ENCODE measurements at places on chromosomes 1 and 21.

DNA sequence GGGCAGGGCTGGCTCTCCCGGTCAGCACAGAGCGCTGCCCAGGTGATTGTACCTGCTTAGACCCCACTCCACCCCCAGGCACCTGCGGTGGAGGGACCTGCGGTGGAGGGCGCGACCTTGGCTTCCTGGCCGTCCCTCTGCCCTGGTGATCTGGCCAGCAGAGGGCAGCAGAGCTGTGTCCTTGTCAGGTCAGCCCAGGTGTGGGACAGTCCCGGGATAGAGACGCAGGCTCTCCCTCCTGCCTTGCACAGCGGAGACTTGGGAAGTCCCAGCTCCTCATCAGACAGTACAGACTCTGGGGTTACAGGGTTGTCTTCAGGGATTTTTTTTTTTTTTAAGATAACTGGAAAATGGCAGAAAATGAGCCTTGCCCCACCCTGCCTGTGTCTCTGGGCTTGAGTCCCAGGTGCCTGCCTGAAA, 10.0 kb downstream of the SLX9 start:
- DNase-seq: no peak

DNA sequence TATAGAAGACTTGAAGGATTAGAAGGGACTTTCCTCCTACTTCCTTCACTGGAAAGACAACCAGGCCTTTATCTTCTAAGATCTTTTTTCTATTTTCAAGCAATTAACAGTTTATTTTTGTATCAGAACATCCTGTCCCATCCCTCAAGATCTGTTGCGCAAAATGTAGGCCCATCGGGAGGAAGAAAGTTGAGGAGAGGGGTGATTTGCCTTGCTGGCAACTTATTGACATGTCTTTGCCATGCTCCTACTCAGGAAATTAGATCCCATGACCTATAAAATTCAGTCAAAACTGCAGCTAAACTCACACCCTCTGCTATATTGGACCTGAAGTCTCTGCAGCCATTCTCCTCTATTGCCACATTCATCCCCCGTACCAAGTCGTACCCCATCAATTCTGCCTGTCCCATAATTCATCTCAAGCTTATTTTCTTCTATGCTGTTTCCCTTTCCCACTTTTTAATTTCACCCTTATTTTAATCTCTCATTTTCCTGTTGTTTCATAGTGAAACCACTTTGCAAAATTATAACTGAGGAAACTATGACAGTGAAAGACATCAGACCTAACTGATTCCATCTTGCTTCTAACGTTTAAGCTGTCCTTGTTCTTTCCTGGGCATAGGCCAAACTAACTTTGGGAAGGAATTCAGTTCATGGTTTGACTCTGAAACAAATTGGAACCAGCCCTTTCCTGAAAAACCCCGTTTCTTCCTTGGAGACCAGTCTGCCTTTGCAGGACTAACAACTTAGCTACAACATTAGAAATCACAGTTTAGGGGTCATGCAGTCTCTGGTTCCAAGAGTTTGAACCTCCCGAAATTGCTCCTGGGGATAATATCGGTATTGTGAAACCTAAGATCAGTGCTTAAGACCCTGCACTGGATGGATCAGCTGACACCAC, 195.7 kb upstream of the PTBP2 start:
- DNase-seq: no peak

DNA sequence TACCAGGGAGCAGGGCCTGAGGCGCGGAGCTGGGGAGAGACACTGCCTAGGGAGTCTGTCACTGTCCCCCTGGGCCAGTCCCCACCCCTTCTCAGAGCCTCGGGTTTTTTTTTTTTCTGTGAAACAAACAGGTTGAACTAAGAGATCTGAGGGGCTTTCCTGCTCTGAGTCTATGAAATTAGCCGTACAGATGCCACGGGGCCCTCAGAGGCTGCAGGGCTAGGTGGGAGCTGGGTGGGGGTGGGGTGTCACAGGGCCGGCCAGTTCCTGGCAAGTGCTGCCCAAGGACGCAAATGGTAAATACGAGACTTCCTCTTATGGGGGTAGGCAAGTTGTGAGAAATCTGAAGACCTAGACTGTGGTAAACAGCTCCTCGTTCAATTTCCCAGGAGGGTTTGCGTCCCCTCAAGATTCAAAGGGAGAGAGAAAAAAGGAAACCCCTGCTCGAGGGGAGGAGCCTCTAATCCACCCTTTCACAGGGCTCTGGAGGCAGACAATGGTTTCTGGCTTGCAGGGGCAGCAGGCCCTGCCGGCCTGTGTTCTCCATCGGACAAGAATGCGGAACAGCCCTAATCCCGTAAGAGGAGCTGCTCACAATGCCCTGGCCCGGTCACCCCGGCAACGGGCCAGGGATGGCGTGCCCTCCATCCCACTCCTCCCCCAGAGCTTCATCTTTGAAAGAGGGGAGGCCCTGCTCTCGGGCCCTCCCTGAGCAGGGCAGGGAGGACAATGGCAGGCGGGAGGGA, 7.8 kb downstream of the NUAK2 start:
- peak; percentile 37 for DNase-seq

DNA sequence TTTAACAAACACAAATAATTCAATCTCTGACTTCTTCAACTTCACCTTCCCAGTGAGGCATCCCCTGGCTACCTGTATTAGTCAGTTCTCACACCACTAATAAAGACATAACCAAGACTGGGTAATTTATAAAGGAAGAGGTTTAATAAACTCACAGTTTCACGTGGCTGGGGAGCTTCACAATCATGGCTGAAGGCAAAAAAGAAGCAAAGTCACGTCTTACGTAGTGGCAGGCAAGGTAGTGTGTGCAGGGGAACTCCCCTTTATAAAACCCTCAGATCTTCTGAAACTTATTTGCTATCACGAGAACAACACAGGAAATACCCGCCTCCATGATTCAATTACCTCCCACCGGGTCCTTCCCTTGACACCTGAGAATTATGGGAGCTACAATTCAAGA, 478.5 kb downstream of the ADGRL2 start:
- DNase-seq: no peak

GRCh38 chr1:236035681-236036101, 29.2 kb downstream of the NID1 start:
- DNase-seq: no peak

GRCh38 chr1:221089273-221089672, 210.0 kb downstream of the HLX start:
- DNase-seq: no peak

DNA sequence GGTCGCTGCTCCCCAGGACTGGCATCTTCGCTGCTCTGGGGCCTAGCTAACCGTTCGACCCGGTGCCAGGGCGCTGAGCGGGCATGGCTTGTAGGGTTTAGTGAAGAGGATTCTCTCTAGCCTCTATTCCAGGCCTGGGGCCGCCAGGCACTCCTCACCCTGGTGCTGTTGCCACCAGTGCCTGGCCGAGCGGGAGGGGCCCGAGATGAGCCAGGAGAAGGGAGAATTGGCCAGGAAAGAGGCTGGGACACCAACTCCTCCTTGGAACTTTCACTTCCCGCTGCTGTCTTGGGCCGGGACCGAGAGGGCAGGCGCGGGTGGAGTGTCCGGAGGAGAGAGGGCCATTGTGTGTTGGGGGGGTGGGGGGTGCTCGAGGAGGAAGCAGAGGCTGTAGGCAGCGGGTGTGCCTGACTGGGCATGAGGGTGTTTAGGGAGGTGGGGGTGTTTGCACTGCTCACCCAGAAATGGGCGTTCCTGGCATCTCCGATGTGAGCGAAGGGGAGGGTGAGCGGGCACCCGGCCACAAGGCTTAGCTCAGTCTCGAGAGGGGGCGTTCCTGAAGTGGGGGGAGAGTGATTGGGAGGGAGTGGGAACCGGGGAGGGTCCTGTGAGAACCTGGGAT, 772 bp downstream of the ADAM15 start:
- no peak for DNase-seq

DNA sequence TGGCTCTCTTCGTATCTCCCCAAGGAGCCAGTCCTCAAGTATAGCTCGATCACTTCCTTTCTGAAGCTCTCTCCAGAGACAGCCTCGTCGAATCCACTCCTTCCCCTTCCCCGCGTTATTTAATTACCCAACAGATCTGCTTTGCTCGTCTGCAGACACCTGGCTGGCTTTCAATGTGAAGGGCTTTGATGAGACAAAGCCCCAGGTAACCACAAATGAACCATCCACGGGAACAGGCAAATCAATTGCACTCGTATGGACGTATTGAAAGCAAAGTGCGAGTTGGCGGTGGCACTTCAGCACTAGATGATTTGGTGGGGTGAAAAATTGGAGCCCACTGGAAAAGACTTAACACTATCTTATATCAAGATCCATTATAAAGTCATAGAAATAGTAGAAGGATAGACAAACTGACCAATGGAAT, 364 bp upstream of the BCAR3 start:
- peak; percentile 46 for DNase-seq

GRCh38 chr1:233744779-233745513, 131.0 kb downstream of the KCNK1 start:
- no peak for DNase-seq

GRCh38 chr1:111598544-111598943, 21.0 kb upstream of the RAP1A start:
- no peak for DNase-seq

DNA sequence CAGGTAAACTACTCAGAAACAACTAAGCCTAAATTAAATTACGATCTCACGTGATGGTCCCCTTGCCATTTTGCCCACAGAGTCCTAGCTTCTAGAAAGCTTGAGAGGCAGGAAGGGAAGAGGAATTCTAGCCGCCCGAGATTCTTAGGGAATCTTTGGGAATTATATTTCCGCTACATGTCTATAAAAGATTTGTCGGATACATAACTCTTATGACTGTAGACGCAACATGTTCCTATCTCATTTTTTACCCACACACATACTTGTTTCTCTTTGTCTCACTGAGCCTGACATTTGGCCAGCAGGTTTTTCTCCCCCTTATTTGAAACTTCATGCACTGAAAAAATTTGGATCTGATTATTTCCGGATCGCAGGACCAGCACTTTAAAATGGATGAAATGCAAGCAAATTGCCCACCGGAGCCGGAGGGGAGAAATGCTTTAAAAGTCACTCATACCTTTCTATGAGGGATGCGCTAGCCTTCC, 5.5 kb downstream of the GLIS1 start:
- no peak for DNase-seq

- peak; percentile 51 for DNase-seq
These were observed 32.0 kb downstream of the RSPH1 start for GRCh38 chr21:42463861-42464515.

- DNase-seq: no peak
These were observed 214.5 kb downstream of the SMYD3 start for GRCh38 chr1:246292571-246292970.

GRCh38 chr1:119160866-119161265, 20.4 kb upstream of the WARS2 start:
- no peak for DNase-seq

DNA sequence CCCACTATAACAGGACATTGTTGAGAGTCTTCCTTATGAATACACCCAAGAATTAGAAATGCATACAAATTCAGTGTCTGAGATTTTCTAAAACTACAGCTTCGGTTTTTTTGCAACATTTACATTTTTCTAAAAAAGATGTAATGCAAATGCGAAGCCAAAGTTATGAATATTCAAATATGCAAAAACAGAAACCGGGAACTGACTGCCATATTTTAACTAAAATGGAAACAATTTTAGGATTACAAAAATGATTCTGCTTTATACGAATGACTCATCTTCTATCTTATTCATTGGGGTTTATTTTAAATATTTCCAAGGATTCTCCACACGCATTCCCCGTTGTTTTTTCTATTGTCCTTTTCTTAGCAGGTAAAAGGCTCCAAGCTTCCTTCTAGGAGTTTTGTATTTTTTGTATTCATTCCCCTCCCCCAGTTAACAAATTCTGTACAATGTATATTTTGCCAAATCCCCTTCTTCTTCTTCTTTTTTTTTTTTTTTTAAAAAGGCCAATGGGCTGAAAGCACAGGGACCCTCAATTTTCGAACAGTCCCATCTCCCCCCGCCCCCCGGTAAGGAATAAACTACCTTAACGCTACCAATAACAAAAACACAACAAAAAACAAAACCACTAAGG, 1.0 kb downstream of the ARPC5 start:
- no peak for DNase-seq

DNA sequence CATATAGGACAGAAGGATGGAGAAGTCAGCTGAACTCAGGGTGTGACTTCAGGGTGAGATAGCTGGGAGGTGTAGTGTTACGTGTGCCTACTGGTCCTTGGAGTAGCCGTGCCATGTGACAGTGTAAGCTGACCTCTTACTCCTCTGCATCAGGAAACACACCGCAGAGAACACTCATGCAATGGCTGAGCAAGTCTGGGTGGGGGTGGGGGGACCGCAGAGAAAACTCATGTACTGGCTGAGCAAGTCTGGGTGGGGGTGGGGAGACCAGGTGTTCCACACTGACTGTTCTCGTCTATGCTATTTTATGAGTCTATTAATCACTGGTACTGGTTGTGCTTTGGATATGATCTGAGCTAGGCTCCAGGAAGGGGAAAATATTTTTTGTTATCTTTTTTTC, 233.1 kb downstream of the PAPPA2 start:
- DNase-seq: no peak

DNA sequence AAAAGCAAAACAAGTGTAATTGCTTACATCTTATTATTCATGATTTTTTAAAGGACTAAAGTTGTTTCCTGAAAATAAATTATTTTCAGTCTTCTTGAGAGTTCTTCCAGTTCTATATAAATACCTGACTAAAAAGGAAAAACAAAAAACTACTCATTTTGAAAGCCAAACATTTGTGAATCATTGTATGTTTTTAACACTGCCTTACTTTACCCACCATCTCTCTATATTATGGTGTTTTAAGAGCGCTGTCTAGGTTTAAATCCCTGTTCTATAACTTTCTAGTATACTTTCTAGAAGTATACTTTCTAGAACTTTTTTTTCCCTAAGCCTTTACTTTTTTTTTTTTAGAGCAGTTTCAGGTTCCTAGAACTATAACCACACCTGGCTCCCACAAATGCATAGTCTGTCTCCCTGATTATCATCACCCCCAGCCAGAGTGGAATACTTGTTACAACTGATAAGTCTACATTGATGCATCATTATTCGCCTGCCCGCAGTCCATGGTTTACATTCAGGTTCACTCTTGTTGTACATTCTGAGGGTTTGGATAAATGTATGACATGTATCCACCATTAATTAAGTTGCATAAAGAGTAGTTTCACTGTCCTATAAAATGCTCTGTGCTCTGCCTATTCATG, 9.8 kb downstream of the RSBN1 start:
- no peak for DNase-seq

GRCh38 chr1:247540581-247540980, 4.3 kb upstream of the OR2C3 start:
- DNase-seq: no peak

- DNase-seq: no peak
These were observed 4.0 kb upstream of the SLC35A3 start for GRCh38 chr1:99965646-99966375.

- DNase-seq: peak; percentile 38
These were observed at the start of gene MR1 for GRCh38 chr1:181033799-181034451. TSS of gene MR1 (plus strand) at chr1:181033983. CDS start at chr1:181034008, 25 bp downstream.

DNA sequence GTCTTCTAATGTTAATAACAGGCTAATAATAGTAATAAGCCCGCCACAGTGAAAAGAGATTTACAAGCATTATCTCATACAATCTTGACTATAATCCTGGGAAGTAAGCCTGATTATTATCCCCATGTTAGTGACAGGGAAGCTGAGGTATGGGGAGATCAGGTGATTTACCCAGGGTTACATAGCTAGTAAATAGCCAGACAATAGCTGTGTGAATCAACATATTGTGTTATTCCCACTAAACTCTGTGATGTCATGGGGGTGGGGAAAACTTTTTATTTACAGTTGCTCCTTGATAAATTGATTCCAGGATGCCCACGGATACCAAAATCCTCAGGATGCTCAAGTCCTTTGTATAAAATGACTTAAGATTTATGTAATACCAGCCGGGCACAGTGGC, 181.9 kb downstream of the LMO4 start:
- DNase-seq: no peak

- DNase-seq: no peak
These were observed 444.0 kb downstream of the NPHP4 start for GRCh38 chr1:5548266-5548665.

- DNase-seq: no peak
These were observed 80.3 kb downstream of the GLIS1 start for GRCh38 chr1:53658489-53659230.

All from NCI-H1436 treated with DMSO at 0.1 percent for 48 hours (cell line).